GM23248 (cell line): ENCODE measurements at places on chromosomes 13 and 19. TPM values are rescaled to one million over a fixed set of nuclear protein-coding genes. Genes with fewer than 3 reads are reported as not detected.

DNA sequence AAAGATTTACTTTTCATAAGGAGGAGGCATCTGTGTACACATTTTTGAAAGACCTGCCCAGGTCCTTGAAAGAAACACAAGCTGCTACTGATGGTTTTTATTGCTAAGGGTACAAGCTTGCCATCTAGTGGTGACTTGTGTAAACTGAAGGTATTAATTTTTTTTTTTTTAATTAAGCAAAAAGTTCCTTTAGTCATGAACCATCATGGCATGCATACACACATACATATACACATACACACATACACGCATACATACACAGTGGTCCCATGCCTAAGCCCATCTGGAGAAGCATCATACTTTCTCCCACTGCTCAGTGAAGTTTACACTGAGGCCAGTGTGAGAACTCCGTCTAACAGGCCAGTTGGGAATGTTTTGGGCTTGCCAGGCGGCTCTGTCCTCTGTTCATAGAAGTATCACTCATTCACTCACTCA, 312.5 kb downstream of the DCLK1 start:
- DNase-seq = peak; percentile 74

The DLEU7 gene
- total RNA-seq = not detected in 2 replicates

The TPGS1 gene
- 60.5 and 72.2 TPM in 2 replicates for total RNA-seq

The TBXA2R gene
- total RNA-seq = 0.76 TPM in 1 of 2 replicates, not detected in the other

The FUZ gene
- 17.7 and 21.1 TPM in 2 replicates for total RNA-seq

The PRRG2 gene
- not detected in 2 replicates for total RNA-seq
